ENCODE measurements at places on chromosomes 12 and 14.

DNA sequence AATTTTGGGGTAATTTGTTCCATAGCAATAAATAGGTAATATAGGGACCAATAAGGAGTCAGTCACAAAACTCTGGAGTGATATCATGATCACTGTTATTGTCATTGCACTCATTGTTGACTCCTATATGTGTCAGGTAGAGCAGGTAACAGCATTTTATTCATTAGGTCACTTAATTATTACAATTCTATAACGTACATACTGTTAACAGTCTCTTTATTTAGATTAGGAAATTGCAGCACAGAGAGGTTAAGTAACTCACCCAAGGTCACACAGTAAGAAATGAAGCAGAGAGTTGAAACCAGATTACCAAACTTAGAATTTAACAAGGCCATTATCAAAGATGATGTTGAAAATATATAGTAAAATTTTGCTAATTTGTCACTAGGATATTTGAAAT is 49.7 kb upstream of the PTPRB start:
- DNase-seq: no peak

- DNase-seq: no peak
Measured at GRCh38 chr14:105632010-105632409, 105.6 kb downstream of the TMEM121 start.

DNA sequence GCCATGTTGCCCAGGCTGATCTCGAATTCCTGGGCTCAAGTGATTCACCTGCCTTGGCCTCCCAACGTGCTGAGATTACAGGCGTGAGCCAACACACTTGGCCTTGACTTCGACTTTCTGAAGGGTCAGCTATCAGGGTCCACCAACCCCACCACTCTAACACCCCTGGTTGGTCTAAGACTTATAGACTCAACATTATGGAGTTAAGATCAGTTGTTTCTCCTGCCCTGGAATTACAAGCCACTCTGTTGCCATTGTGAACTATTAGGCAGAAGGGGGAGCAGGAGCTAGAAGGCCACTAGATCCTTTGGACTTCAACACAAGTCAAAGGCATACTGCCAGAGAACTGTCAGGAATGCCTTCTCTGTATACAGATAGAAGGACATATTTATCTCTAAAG is 1.9 kb upstream of the PSMB11 start:
- DNase-seq: no peak

GRCh38 chr12:2689879-2690278 is 104.9 kb upstream of the FKBP4 start:
- no peak for DNase-seq

DNA sequence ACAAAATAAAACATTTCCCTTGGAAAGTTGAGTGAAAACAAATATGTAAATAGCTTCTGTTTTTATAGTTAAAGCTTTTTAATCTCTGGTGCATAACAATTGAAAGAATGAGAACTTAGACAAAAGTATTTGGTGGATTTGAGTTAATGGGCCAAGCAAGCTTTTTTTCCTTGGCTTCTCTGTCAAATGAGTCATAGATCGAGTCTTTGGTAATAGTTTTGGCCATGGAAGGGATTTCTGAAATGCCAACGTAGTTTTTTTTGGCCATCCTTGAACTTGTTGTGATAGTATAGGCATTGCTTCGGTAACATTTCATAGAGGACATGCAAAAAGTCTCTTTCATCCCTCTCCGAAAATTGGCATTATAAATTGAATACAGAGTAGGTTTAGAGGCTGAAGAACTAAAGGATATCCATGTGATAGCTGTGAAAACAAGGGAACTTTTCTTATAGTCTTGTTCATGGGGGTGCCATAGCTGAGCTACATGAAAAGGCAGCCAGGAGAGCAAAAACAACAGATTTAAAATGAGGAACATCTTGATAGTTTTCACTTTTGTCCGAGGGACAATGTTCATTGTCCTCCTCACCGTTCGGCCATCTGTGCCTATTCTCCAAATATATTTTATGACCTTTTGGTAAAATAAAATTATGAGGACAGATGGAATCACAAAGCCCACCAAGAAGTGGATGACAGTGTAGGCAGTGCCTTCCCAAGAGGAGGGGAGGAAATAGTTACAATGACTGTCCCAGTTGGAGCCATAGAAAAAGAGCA is 34.7 kb downstream of the GPR19 start:
- no peak for DNase-seq

All from stimulated activated CD4-positive, alpha-beta T cell treated with anti-CD3 and anti-CD28 coated beads, TNF-alpha, amount 100 ng/mL, for 48 hours (primary cell).